ENCODE measurements at places on chromosomes 5 and 9. TPM values are rescaled to one million over a fixed set of nuclear protein-coding genes. Genes with fewer than 3 reads are reported as not detected.

DNA sequence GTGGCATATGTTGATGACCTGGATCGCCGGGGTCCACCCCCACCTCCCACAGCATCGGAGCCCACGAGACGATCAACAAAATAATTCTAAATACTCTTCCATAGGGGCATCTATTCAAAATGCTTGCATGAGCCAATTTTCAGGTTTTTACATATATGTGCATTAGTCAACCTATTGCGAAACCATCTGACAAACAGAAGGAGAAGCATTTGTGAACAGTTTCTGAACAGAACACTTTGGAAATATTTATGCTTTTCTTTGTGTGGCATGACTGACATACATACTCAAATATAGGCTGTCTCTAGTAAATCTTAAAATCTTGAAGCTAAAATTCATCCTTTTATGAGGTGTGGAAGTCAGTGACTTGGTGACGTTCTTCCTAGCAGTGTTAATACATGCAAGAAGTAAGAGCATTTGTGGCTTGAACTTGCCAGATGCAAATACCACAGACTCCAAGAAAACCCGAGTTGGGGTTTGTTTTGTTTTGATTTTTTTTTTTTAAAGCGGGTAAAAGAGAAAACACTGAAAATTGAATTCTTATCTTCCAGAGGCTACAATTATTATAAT, 5.3 kb downstream of the GPR151 start:
- DNase-seq, result peak; percentile 27

DNA sequence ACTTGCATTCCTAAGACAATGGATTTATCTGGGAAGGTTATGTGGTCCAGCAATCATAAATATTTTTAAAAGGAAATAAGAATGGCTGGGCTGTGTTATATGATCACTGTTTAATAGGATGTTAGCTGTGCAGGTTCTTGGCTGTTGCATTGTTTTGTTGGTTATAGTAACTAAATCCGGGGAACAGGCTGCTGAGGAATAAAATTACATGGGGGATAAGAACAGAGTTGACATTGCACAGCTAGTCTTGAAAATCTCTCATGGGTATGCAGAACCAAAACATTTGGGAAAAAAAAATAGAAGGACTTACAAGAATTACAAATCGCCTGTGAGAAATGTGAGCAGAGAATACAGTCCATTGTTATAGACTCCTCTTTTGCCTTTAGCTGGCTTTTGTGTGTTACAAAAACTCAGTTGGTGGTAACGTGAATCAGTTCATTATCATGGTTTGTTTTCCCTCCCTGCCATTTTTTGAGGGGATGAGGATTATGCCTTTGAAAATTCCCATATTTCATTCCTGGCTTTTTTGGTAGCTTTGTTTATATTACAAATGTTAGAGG, 375.3 kb upstream of the DAB2 start:
- DNase-seq, result no peak

GRCh38 chr5:59335544-59335943, 558.0 kb downstream of the PDE4D start:
- DNase-seq, result no peak

GRCh38 chr5:13992795-13993194, 48.3 kb upstream of the DNAH5 start:
- no peak for DNase-seq

- DNase-seq, result peak; percentile 18
Measured at GRCh38 chr5:41517909-41518308, 7.5 kb upstream of the PLCXD3 start.

- DNase-seq, result no peak
Measured at GRCh38 chr9:78443946-78444345, 147.0 kb downstream of the PSAT1 start.

DNA sequence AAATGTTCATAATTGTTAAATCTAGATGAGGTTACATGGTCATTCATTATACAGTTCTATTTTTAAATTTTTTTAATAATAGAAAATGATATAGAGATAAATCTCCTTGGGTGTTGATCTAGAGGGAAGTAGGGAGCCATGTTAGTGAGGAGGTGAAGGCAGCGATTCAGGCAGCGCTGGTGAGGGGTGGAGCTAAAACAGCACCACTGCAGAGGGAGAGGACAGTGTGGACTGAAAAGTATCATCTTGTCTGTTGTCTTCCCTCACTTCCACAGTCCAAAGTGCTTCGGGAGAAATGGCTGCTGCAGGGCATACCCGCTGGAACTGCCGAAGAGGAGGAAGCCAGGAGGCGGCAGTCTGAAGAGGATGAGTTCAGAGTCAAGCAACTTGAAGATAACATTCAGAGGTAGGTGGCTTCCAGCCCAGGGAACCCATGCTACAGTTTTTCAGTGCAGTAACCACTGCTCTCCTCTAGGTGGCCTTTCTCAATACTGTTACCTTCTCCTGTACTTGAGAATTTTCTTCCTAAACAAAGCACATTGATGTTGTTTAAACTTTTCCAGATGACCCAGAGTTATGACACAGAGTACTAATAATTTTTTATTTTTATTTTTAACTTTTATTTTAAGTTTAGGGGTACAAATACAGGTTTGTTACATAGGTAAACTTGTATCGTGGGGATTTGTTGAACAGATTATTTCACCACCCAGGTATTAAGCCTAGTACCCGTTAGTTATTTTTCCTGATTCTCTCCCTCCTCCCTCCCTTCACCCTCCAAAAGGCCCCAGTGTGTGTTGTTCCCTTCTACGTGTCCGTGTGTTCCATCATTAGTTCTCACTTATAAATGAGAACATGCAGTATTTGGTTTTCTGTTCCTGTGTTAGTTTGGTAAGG, 100.5 kb downstream of the PALM2AKAP2 start:
- peak; percentile 35 for DNase-seq

GRCh38 chr5:79697222-79698170, 7.9 kb downstream of the CMYA5 start:
- no peak for DNase-seq

- DNase-seq, result no peak
Measured at GRCh38 chr5:171129308-171129707, 179.7 kb upstream of the TLX3 start.

DNA sequence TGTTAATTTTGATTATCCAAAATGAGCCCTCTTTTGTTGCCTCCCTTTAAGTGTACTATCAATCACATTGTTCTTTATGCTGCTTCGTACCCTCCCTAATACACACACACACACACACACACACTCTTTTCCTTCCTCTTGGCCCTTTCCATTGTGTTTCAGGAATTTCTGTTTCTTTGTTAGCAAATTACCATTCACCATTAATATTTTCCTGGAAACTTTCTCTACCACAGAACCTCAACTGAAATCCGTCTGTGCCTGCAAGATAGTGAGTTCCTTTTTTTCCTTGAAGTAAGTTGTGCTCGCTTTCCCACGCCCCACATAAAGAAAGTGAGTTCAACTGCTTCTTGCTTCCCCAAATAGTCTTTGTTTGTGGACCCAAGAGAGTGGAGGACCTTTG, 61.8 kb downstream of the SMIM15 start:
- DNase-seq, result no peak

- peak; percentile 55 for DNase-seq
Measured at GRCh38 chr5:75509956-75510355, 1.5 kb downstream of the CERT1 start.

- no peak for DNase-seq
Measured at GRCh38 chr5:40365342-40366330, 314.1 kb upstream of the PTGER4 start.

DNA sequence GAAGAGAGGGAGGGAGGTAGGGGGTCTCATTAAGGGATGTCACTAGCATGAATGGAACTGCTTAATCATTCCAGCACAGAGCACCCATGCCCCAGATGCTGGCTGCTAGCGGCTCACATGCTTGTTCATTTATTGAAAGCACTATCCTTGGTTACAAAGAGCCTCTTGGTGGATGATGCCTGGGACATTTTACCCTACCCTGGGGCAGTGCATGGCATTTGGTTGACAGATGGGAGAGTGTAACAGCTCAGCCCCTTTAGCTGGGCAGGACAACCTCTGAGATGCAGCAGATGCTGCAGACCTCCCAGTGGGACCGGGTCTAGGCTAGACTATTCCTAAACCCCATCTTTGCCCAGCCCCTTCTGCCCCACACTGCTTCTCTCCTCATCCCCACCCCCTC, 46.9 kb upstream of the TCERG1 start:
- no peak for DNase-seq

DNA sequence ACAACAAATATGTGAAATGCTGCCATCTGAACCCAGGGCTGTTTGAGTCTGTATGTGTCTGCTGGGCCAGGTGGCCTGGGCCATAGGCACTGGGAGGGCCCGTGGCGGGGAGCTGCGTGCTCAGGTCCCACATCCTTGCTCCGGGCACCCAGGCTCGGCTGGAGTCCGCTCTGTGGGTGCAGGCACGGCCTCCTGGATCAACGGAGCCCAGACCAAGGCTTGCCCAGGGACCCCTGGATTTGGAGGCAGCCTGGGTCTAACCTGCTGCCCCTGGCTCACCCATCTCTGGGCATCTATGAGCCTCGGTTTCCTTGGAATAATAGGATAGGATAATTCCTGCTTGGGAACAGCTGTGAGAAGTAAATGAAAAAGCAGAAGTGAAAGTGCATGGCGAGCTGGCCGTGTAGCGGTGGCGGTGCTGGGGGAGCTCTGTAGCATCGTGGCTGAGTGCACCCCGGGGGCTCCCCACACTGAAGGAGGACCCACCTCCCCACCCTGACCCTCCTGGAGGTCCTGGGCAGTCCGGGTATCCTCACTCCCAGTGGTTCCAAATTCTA, 1.2 kb downstream of the CDHR2 start:
- no peak for DNase-seq

DNA sequence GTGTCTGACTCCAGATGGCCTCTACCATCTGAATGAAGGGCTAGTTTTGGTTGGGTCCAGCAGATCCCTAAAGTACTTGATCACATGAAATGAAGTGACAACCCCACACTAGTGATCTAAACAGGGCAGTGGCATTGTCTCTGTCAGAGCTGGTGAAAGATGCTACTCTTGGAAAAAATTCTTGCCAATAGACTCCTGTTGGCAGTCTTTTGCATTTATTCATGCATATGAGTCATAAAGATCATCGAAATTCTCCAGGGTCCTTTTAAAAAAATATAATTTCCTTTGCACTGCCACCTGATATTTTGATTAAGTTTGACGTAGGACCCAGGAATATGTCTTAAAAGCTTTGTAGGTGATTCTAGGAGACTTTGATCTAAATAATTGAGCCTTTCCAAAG, 135.1 kb upstream of the ELL2 start:
- peak; percentile 73 for DNase-seq

DNA sequence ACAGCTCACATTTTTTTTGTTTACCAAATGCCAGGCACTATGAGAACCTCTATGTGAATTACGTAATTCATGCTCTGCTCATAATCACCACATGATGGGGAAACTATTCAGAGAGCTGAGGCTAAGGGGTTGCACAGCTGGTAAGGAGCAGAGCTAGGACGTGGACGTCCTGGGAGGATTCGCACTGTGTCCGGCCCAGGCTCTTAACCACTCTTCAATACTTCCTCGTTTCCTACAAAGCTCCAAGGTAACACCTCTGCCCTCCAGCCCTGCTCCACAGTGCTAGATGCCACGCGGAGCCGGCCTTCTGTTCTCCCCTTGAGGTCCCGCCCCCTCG, 8.7 kb downstream of the PHF19 start:
- peak; percentile 68 for DNase-seq

Gene CYLC2
- not detected for total RNA-seq

Gene IFNB1
- not detected for total RNA-seq

Gene CDKN2B
- 8.8 TPM for total RNA-seq

Gene LRRC70
- total RNA-seq, result 0.17 TPM

Gene IL3
- total RNA-seq, result not detected

Gene ZCCHC10
- total RNA-seq, result 12.2 TPM

Gene RETREG1
- total RNA-seq, result 4.0 TPM

Gene CRHBP
- not detected for total RNA-seq

Gene PKD2L2
- not detected for total RNA-seq

Gene FAM151B
- total RNA-seq, result 3.1 TPM

Gene SLC24A2
- 0.06 TPM for total RNA-seq

Gene TAF7
- total RNA-seq, result 67.6 TPM

Gene PCDHA9
- not detected for total RNA-seq
